Stimulated activated CD8-positive, alpha-beta memory T cell treated with anti-CD3 and anti-CD28 coated beads, Interleukin-2, amount 100 ng/mL, for 48 hours (primary cell): ENCODE measurements at places on chromosomes 5 and 9.

DNA sequence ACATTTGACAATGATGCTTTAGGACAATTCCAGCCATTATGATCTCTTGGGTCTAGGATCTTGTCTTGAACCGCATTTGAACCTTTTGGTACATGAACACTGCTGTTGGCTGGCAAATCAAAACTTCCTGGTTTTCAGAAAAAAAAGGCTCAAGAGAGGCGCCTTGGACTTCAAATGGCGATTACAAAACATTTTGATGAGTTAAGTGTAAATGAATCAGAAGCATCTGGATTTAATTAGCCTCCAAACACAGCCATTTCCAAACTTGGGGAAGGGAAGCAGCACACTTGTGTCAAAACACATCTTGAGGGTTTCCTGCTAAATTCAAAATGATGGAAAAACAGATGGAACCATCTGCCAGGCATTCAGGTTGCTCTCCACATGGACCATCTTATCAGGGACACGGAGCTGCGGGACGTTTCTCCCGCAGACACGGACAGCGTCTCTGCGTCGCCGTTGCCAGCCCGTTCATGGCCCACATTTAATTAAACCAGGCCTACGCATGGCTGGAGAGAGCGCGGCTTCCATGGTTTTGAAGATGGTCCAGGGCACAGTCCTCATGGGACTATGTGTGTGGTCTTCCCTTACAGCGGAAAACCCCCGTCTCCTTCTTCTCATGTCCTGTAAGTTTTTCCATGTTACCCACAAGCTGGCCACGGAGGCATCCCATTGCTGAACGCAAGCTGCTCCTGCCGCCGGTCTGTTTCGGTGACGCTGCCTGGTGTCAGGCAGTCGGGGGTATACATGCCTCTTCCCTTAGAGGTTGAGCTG lies 55.8 kb upstream of the PTCH1 start:
- DNase-seq, result no peak

- no peak for DNase-seq
Observed at GRCh38 chr9:33934188-33934878, 114.4 kb downstream of the UBAP2 start.

DNA sequence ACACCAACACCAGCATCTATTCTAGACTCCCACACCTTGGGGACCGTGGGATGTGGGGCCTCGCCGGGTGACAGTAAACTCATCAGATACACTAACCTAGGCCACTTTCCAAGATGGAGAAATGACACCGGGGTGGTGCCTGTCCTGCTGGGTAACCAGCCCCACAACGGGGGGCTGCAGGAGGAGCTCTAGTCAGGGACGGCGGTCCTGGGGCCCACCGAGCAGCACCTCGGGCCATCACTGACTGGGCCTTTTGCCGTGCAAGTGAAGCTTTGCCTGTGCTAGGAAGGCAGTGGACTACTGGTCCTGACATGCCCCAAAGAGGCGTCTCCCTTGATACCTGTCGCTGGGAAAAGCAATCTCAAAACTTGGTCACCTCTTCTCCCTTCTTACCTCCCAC lies 260.3 kb upstream of the IRX1 start:
- DNase-seq, result no peak

DNA sequence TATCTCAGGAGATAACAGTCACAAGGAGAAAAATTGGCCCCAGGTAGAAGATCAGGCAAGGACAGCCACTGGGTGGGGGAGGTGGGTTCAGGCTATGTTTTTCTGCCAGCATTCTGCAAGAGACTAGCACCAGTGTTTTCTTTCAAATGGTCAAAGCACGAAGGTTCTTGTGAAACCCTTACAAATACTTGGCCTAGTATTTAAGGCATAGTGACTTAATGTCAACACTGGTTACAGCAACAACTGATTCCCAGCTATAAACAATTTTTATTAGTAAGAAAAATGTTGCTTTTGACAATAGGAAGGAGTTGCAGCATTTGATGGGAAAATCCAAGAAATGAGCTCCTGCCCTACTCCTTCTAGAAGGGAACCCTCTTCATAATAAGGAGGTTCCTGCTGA lies 349.6 kb downstream of the SLIT3 start:
- no peak for DNase-seq

DNA sequence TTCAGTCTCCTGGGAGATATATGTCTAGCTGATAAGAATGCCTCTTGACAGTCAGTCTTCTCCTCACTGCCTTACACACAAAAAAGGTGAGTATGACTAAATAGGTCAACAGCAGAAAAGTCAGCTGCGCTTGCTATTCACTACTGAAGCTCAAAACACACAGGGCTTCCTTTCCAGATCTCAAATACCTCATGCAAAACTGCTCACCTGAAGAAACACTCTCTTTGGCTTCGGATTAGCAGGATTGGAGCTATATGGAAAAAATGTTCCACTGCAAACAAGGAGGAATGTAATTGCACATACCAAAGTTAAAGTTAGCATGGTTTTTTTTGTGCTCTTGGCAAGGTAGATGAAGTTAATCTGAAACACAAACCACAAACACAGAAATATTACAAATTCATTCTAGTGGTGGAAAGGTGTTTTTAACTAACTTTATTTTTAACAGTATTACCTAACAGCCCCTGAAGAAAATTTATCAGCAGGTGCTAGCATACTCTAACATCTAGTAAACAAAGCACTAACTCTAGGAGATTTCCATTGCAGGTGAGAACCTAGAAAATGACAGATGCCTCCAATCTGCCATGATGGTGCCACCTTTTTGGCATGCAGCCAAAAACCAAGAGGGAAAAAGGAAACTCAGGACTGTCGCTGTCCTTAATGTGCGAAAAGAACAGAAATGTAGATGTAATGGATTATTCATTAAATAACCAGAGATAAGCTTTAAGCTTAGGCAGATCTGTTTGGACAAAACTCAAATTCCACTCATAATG lies 31.8 kb downstream of the ERMP1 start:
- no peak for DNase-seq

DNA sequence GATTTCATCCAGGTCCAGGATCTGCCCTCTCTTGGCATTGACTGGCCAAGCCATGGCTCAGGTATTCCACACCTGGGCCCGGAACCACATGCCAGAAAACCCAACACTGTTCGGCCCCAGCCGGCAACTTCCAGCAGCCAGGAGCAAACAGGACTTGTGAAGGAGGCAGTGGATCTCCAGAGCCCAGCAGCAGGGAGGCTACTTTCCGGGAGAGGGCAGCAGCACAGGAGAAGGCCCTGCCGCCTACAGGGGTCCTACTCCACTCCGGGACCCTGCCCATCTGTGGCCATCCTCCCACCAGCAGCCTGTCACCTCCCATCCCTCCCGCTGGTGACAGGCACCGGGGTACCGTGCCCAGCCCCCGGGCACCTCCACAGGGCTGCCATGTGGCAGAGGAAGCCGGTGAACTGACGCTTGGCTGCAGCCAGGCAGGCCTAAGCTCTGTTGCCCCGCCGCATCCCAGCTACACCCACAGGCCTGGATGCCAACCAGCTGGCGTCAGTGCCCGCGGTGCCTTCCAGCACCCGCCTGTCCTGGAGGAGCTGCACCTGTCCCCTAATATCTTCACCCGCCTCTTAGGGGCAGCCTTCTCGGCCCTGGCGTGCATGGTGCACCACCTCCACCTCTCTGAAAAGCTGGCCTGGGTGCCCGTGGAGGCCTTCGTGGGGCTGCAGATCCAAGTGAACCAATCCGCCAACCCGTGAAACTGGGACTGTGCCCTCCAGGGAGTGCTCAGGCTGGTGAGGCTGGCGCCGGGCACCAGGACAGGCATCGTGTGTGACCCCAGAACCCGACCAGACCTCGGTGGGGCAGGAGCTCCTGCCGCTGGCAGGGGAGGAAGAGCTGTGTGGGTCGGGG lies 18.9 kb upstream of the SLC30A5 start:
- no peak for DNase-seq

GRCh38 chr5:9495121-9495520 lies 50.8 kb downstream of the SEMA5A start:
- DNase-seq, result no peak

- DNase-seq, result no peak
Observed at GRCh38 chr9:114338187-114338586, 8.5 kb downstream of the ORM2 start.
